ENCODE measurements at places on chromosomes 3 and 15.

GRCh38 chr15:71154607-71155200 is 39.4 kb downstream of the THSD4 start:
- no peak for DNase-seq

GRCh38 chr15:39211108-39211979 is 369.5 kb upstream of the THBS1 start:
- no peak for DNase-seq

- no peak for DNase-seq
These were observed 1.8 kb upstream of the SAMMSON start for GRCh38 chr3:69997631-69998307.

GRCh38 chr15:73889053-73889761 is 15.8 kb downstream of the TBC1D21 start:
- no peak for DNase-seq

DNA sequence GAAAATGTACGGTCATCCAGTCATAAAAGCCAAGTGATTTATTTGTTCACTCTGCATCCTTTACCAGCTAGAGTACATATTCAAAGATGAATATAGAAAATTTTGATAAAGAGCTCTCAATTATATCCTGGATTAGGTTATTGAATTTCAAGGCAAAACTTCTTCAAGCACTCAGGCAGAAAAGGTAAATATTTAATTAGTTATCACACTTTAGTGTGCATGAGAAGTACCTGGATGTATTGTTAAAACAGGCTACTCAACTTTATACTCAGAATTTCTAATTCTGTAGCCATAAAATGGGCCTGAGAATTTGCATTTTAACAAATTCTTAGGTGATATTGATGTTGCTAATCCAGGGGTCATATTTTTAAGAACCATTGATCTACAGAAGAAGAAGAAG is 45.3 kb downstream of the ILDR1 start:
- DNase-seq, result no peak

DNA sequence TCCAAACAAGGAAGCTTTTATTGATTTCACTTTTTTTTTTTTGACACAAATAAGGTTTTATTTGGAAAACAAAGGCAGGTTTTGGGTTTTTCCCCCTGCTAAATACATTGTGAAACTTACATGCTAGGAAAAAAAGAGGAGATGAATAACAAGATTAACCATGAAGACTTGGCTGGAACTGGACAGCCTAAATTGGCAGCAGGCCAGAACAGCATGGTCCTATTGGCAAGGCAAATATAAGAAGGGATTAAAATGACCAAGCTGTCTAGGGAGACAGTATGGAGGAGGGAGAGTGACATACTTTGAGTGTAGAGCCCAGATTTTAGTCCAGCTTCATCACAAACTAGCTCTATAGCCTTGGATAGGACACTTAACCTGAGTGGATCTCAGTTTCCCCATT is 63.9 kb upstream of the BBX start:
- DNase-seq, result no peak

GRCh38 chr3:133209871-133210550 is 171.8 kb downstream of the TMEM108 start:
- DNase-seq, result no peak

GRCh38 chr3:49805367-49805782 is 2.3 kb downstream of the INKA1 start:
- no peak for DNase-seq

DNA sequence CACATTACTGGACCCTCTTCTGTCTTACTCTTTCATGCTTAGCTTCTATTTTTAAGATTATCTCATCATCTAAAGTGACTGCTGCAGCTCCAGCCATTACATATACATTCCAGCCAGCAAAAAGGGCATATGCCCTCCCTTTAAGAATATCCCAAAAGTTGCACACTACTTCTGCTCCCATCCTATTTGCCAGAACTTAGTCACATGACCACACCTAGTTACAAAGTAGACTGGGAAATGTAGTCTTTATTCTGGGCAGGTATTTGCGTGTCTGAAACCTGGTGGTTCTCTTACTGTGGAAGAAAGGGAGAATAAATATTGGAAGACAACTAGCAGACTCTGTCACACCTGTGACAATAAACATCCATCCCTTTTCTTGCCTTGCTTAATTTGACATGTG is 341.6 kb upstream of the NR2E3 start:
- DNase-seq, result no peak

DNA sequence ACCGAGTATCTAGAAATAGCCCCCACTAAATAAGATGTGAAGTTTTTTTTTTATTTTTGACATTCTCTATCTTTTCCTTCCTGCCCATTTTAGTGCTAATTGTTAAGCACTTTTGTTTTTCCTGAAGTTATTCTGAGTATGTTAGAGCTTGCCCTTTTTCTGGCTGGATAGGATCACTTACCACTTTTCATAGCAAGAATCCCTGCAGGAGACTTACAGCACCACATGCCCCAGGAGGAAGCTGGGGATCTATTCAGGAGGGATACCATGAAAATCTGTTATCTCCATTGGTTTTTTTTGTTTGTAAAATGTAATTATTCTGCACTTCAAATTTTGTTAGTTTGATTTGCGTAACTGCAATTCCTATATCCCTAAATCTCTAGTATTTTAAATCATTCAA is 968.4 kb downstream of the ZPLD1 start:
- no peak for DNase-seq

GRCh38 chr15:25890529-25890928 is 27.4 kb upstream of the ATP10A start:
- DNase-seq, result no peak

DNA sequence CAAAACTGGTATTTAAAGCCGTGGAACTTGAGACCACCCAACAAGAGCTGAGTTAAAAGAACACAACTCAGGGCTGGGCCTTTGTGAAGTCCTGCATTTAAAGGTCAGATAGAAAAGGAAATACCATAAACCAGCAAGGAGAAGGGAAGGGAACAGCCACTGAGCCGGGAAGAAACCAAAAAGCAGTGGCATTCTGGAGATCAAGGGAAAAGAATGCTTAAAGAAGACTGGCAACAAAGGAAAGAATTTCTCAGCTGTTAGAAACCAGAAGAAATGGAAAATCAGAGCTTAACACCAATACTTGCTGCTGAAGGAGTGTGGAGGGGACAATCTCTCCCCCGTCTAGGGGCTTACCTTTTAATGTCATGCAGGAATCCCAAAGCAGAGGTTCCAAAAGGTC is 247.4 kb upstream of the CHRNA7 start:
- DNase-seq, result no peak

- peak; percentile 49 for DNase-seq
These were observed 8.3 kb downstream of the PSTPIP1 start for GRCh38 chr15:77002954-77003912.

GRCh38 chr3:54882129-54882833 is 45.6 kb downstream of the LRTM1 start:
- DNase-seq, result no peak

DNA sequence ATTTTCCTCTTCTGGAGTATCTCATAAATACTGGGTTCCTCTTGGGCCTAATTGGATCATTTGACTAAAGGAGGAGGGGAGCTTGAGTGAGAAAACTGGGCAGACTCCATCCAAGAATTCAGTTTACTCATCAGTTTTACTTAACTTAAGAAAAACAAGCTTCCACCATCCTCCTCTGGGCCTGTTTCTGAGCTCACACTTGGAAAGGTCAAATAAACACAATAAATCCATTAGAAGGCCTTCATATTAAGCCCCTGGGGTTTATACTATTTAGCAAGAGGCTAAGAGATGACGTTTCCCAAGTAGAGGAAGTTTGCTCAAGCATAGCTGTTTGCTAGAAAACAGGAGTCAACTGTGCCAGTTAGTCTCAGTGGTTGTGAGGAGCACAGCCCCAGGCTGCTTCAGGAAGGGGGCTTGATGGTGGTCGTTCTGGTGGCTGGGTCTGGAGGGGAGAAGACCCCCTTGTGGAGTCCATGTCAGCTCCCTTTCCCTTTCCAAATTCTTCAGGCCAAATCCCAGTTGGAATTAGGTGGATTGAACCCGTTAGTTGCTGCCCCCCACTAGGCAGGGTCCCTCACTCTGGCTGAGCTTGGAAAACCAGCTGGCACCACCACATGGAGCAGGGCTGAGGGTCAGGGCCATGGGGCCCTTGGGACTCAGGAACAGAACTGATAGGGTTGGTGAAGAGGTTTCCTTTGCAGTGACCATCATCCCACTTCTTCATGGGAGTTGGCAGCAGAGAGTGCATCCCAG is 64.8 kb downstream of the SPSB4 start:
- DNase-seq, result no peak

GRCh38 chr3:41477399-41478014 is 278.2 kb downstream of the CTNNB1 start:
- no peak for DNase-seq

DNA sequence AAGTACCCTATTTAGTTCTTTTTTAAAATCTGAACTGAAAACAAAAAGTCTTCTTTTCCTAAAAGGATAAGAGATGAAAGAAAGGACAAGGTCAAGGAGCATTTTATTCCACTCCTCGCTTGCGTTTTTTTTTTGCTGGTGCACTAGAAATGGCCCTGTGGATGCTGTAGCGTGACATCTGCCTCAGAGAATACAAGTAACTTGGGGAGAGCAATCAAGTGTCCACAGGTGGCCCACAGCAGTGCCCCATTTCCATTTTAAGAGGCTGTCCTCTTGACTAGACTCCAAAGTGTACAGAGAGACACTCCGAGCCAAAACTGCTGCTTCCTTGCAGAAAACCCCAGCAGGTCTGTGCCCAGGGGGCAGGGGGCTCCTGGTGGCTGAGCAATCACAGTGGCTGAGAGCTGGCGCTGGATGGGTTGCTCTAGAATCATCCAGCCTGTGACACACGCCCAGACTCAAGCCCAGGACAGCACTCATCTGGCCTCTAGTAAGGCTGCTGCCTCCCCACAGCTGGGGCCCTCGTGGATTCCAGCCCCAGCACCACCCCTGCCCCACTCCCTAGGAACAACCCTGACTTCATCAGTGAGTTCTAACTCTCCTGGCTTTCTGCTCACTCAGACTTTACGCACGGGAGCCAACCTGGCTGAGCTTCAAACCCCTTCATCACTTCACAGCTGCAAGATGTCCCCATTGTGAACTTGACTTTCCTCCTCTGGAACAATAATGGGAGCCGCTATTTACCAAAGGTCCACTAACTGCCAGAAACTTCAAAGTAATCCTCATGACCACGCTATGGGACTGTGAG is 71.1 kb upstream of the SPATA12 start:
- DNase-seq, result no peak

Measured in activated T-cell treated with anti-CD3 and anti-CD28 coated beads for 4 hours (primary cell).